ENCODE measurements at places on chromosomes 7 and 10.

DNA sequence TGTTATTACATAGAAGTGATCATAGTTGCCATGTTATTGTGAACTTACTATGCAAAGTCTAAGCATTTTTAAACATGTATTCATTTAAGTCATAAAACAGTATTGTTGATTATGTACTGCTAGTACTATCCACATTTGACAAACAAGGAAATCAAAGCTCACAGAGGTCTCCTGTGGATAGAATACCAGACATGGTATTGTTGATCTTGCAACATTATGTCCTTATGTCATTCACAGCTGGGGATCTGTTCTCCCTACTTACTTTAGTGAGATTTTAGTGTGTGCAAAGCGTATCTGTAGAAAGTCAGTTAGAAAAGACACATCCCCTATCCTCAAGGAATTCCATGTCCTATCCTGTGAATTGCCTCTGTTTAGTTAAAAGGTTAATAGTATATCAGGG lies 106.1 kb downstream of the SND1 start:
- no peak for DNase-seq

GRCh38 chr10:37654466-37654865 lies 202.9 kb downstream of the ZNF248 start:
- no peak for DNase-seq

GRCh38 chr10:96692427-96692826 lies 27.9 kb downstream of the PIK3AP1 start:
- DNase-seq = no peak

DNA sequence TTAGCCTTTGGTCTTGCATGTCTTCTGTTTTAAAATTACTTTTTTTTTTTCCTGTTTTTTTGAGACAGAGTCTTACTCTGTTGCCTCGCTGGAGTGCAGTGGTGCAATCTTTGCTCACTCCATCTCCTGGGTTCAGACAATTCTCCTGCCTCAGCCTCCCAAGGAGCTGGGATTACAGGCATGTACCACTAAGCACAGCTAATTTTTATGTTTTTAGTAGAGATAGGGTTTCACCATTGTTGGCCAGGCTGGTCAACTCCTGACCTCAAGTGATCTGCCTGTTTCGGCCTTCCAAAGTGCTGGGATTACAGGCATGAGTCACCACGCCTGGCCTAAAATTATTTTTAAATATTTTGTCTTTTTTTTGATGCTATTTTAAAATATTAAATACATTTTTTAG lies 38.5 kb downstream of the MLLT10 start:
- DNase-seq = no peak

DNA sequence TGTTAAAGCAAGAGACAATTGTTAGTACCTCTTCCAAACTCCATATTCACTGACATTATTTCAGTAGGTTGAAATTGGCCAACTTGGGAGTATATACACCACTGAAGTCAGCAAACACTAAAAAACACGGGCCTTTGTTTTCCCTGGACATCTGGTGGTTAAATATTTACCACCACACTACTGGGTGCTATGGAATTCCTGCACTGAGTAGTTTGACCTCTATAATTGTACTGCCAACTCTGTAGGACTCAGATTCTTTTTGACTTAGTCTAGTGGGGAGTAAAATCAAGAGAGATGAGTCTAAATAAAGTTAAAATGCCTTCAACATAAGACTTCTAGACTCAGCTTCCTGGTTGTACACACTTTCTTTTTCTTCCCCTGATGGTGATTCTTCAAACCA lies 41.3 kb upstream of the TES start:
- no peak for DNase-seq

GRCh38 chr10:456486-456885 lies 233.0 kb downstream of the DIP2C start:
- no peak for DNase-seq

GRCh38 chr7:70458745-70459144 lies 673.2 kb upstream of the GALNT17 start:
- no peak for DNase-seq

DNA sequence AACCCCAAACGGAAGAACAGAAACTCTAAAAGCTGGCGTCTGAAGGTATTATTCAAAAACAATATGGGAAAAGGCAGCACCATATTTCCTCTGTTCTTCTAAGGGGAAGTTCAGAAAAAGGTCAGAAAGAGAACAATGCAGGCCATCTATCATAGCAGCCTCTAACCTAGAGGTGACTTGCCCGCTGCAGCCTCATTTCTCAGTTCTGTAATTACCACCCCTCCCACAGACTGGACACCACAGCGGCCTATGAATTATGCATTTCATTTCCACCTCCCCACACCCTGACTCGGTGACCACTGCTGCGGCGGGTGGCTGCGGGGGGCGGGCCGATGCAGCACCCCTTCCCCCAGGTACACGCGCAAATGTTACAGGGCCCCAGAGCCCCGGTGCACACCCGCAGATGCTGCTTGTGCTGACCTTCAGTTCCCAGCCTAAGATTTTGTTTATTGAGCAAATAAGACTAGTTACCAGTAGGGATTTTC lies 125.5 kb downstream of the CLEC2L start:
- DNase-seq = no peak

DNA sequence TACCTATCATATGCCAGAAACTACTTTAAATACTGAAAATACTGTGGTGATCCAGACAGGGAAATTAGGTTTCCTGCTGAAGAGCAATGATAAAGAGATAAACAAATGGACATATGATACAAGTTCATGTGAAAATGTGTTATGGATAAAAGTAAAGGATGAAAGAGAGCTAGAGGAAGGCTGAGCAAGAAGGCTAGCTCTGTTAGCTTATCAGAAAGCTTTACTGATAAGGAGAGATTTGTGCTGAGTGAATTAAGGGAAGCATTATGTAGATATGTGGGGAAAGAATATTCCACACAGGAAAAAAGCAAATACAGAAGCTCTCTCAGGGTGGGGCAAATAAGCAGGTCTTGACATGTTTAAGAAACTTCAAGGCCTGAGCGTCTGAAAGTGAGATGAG lies 308.4 kb downstream of the HDAC9 start:
- no peak for DNase-seq

GRCh38 chr7:117929237-117929636 lies 56.0 kb upstream of the CTTNBP2 start:
- no peak for DNase-seq
